Activated CD4-positive, alpha-beta T cell treated with anti-CD3 and anti-CD28 coated beads for 4 hours (primary cell): ENCODE measurements at places on chromosomes 2 and 18.

GRCh38 chr2:127721311-127721977 is 20.1 kb downstream of the SFT2D3 start:
- no peak for DNase-seq

DNA sequence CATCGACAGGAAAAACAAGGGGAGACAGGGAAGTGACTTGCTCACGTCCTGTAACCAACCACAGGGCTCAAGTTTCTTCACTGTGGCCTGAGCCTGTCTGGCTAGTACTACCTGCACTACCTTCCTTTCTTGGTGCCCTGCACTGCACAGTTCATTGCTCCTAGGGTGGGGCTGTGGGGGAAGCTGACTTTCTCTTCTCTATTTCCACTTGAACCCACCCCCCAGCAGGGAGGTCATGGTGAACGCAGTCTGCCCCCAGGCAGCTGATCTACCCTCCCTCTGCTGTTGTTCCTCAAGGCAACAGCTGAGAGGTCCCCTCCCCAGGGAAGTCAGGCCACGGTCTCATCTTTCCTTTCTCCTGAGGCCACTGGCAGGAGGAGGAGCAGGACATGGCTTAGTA is 532.1 kb downstream of the SOX11 start:
- no peak for DNase-seq

- peak; percentile 4 for DNase-seq
Measured at GRCh38 chr18:70288851-70289328, at the start of gene SOCS6. Gene SOCS6, plus strand, starts transcription at chr18:70289045. Its CDS starts 35,624 bp downstream, at chr18:70324669.

DNA sequence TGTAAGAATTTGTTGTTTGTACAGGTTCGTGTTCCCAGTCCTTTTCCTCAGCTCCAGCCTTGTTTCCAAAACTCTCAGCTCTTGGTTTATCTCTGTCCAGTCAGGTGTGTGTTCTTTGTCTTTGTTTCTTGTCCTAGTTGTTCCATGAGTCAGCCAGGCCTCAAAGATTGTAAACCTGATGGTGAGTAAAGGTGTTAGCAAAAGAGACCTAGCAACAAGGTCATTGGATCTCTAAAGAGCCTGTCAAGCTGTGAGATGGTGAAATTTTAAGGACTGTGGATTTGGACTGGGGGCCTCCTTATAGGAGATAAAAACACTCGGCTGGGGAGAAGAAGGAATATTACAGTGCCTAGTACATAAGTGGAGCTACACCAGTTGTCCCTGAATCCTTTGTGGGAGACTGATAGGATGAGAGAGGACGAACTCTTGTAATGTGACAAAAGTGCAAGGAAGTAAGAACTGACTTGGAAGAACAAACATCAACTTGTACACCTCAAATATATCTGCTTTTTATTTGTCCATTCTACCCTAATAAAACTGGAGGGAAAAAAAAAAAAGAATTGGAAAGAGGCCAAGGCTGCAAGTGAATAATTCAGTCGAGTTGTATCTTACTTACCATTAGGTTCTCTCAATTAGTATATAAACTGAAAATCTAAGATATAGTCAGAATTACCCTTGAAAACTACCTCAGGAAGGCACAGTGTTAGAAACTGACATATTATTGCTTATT is 37.2 kb downstream of the ITGA6 start:
- DNase-seq = no peak

GRCh38 chr2:18426174-18426573 is 134.3 kb downstream of the RDH14 start:
- no peak for DNase-seq

- no peak for DNase-seq
Measured at GRCh38 chr18:77249569-77250500, at the start of gene GALR1. Gene GALR1, plus strand, starts transcription at chr18:77249848. Its CDS starts 701 bp downstream, at chr18:77250549.

GRCh38 chr2:121151311-121152109 is 133.5 kb downstream of the TFCP2L1 start:
- DNase-seq = no peak

GRCh38 chr2:221304916-221305315 is 267.2 kb downstream of the EPHA4 start:
- DNase-seq = no peak

GRCh38 chr2:18656048-18656447 is 66.7 kb upstream of the NT5C1B start:
- DNase-seq = no peak

GRCh38 chr18:56649996-56650395 is 1.2 kb upstream of the WDR7 start:
- no peak for DNase-seq
